ENCODE measurements at places on chromosomes 5 and 9. TPM values are rescaled to one million over a fixed set of nuclear protein-coding genes. Genes with fewer than 3 reads are reported as not detected.

PDE8B gene
- total RNA-seq: 7.7 TPM

ANKRD34B gene
- not detected for total RNA-seq

GAS1 gene
- 160 TPM for total RNA-seq

ANXA2R gene
- total RNA-seq: 2.3 TPM

Measured in posterior vena cava (tissue), 2 donors.